A375 (cell line): ENCODE measurements at places on chromosomes 3 and 15. TPM values are rescaled to one million over a fixed set of nuclear protein-coding genes. Genes with fewer than 3 reads are reported as not detected.

The HTR3C gene
- not detected in 2 replicates for total RNA-seq

The MKRN2OS gene
- total RNA-seq: 0.19 TPM in 1 of 2 replicates, not detected in the other

The CLDN16 gene
- not detected in 2 replicates for total RNA-seq

The PLS1 gene
- 7.4 and 8.8 TPM in 2 replicates for total RNA-seq

The GOLGA6A gene
- total RNA-seq: 2.4 TPM in 1 of 2 replicates, not detected in the other

The TMC3 gene
- total RNA-seq: not detected in 2 replicates

The RCCD1 gene
- 30.9 and 41.7 TPM in 2 replicates for total RNA-seq

The CCR3 gene
- total RNA-seq: not detected in 2 replicates

The CCDC66 gene
- total RNA-seq: 13.2 and 14.4 TPM in 2 replicates
